ENCODE measurements at places on chromosomes 2 and 18. TPM values are rescaled to one million over a fixed set of nuclear protein-coding genes. Genes with fewer than 3 reads are reported as not detected.

LRP2 gene
- total RNA-seq: 0.79 TPM

CFC1 gene
- total RNA-seq: not detected

PLEK gene
- total RNA-seq: not detected

DNA sequence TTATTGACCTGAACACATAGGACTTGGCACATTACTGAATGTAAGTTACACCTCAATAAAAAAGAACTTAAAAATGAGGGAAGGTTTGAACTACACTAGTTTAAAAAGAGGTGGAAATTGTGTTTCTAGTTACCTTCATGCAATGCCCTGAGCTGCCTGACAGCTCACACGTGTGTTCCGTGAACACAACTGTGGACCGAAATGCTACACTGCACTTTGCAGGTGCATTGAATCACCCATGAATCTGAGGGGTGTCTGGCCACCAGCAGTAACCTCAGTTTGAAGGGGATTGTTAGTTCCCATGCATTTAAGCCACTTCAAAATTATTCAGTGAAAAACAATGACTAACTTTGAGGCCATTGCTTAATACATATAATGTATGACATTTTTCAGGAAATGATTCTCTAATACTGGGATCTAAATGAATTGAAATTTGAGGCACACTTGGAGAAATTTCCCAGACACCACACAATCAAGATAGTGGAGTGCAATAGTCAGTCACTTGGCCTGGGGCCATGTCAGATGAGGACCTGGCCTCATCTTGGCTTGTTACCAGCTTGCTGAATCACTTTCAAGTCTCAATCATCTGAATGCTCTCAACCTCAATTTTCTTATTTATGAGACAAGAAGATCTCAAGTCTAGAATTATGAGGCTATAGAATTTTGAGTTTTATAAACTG, 59.3 kb downstream of the MYL12B start:
- H3K27ac ChIP-seq: peak overlapping the region; percentile 45
- H3K4me1 ChIP-seq: peaks cover 20% of the 10 kb centered on the region
- no peak overlapping the region for H3K4me3 ChIP-seq
- no peaks in the 10 kb centered on the region for H3K36me3 ChIP-seq
- H3K27me3 ChIP-seq: no peaks in the 10 kb centered on the region

DNA sequence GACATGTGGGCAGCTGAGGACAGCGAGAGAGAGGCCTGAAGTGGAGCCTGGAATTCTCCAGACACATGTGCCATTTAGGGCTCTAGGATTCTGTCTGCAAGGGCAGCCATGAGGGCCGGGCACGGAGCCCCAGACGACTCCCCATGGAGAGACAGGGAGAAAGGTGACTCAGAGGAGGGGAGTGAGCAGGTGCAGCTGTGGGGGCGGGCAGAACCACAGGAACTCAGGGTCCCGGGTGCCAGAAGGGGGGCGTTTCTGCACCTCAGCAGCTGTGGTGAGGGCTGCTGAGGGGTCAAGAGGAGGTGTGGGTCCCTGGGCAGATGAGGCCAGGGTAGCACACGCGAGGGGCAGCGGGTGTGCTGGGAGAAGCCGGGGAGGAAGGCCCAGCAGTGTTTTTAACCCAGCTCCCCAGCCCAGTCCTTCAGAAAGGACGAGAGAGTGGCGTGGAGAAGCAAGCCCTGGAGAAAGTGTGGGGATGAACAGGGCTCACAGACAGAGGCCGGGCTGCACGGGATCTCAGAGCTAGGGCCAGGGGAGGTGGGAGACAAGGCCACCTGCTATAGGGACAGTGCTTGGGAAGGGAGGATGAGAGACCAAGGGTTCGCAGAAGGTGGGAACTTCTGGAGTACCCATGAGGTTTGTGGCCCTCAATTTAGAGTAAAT, 7.6 kb downstream of the GPR17 start:
- no peak overlapping the region for H3K27ac ChIP-seq
- no peak for DNase-seq
- H3K4me1 ChIP-seq: peaks cover 3% of the 10 kb centered on the region
